ENCODE measurements at places on chromosomes 1 and 21. TPM values are rescaled to one million over a fixed set of nuclear protein-coding genes. Genes with fewer than 3 reads are reported as not detected.

Gene PTCH2
- total RNA-seq: 1.9 TPM

DNA sequence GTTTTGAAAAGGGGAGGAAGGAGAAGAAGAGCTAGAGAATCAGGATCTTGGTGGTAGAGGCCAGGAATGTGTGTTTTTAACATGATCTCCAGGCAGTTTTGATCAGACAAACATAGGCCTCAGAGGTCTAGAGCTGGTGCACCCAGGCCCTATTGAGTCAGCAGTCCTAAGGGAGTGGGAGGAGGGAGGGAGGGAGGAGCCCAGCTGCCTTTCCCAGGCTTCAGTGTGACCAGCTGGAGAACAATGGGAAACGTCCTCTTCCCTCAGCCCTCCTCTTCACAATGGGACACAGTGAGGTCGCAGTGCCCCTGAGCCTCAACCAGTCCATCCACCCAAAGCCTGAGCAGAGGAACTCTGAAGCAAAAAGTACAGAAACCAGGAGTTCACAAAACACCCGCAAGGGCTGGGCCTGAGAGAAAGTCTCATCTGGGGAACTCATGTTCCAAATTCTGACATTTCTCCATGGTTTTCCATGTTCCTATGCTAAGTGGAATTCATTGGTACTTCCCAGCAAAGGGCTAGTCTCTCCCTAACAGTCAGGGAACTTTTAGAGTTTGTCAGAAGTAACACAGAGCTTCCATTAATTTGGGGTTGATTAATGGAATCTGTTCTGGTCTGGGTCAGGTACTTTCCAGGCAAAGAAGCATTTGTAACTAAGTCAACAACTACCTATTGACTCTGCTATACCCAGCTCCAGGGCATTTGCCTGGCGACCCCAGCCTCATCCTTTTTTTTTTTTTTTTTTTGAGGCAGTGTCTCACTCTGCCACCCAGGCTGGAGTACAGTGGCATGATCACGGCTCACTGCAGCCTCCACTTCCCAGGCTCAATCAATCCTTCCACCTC is 37.5 kb downstream of the ELAPOR1 start:
- peak; percentile 53 for DNase-seq

GRCh38 chr1:12711536-12711935 is 4.4 kb upstream of the AADACL3 start:
- DNase-seq: no peak

DNA sequence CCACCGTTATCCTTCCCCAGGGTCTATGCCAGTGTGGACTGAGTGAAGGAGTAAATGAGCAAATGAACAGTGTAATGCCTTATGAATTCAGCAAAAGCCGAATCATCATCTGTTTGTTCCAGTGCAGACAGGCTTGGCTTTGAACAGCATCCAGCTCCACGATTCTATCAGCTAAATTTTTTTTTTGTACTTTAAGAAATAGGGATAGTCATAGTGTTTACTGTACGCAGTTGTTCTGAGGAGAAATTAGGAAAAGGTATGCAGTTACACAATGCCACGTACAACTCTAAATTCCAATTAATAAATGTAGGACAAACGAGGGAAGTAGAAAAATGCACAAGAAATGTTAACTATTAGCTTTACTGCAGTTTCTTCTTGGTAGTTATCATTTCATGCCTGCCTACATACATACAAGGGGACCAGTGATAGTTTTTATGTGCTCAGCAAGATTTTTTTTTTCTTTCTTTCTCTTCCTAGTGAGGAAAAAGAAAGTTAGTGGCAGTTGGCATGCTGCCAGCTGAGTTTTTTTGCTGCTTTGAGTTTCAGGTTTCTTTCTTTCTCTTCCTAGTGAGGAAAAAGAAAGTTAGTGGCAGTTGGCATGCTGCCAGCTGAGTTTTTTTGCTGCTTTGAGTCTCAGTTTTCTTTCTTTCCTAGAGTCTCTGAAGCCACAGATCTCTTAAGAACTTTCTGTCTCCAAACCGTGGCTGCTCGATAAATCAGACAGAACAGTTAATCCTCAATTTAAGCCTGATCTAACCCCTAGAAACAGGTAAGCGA is at the start of gene IFI44L:
TSS of gene IFI44L (plus strand) at position 646 of the 777 bp plus-strand sequence. CDS start 7,468 bp downstream, outside the sequence.
- peak; percentile 22 for DNase-seq

GRCh38 chr21:41361053-41361785 is 608 bp upstream of the MX2 start:
- peak; percentile 11 for DNase-seq

DNA sequence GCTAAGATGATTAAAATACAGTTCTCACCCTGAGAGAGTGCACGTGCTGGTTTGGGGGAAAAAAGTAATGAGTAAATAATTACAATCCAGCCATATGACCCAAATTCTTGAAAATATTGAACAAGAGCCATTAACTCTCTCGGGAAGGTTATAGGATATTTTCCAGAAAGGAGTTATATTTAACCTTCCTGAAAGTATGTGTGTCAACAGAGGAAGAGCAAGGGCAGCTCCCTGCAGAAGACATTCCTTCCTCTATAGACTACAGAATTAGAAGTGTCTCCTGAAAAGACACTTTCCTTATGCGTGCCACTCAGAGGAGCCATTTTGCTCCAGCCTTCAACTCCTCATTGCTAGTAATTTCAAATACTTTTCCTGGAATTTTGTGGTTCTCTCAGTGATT is 648.7 kb downstream of the USP25 start:
- DNase-seq: no peak

Gene C1orf87
- total RNA-seq: not detected

GRCh38 chr1:43067977-43068751 is 103.9 kb downstream of the EBNA1BP2 start:
- no peak for DNase-seq

DNA sequence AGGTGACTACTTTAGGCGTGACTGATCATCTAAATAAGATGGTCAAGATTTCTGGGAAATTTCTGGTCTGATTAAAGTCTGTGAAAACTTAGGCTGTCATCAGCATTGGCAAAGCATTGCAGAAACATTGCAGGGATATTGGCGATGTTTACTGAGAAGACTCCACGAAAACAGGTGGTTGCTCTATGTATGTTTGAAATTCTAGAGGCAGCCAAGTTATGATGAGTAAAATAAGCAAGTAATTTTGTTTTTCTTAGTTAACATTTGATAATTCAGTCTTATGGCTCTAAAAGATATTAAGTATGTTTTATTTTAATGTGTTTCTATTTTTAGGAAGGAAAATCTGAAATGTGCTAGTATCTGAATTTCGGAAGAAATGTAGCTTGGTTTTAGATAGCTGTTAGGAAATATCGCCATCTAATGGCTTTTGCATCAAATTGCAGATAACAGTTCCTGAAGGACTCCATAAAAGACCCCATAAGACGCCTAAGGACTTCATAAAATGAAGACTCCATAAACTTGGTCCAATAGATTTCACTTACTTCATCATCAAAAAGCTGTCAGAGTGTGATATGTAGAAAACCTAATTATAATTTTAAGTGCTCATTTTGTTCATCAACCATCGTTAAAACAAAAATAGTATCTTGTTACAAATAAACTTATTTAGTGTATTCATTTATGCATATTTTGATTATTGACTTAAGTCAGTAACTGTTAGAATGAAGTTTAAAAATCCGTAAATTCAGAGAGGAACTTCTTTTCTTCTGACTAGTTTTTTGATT is 344.6 kb downstream of the RYR2 start:
- DNase-seq: no peak

GRCh38 chr1:162548170-162548569 is 13.4 kb upstream of the UAP1 start:
- DNase-seq: peak; percentile 19

GRCh38 chr1:94025383-94026340 is 95.3 kb downstream of the ABCA4 start:
- peak; percentile 48 for DNase-seq

- no peak for DNase-seq
Observed at GRCh38 chr1:119787776-119788175, 19.1 kb upstream of the HMGCS2 start.

DNA sequence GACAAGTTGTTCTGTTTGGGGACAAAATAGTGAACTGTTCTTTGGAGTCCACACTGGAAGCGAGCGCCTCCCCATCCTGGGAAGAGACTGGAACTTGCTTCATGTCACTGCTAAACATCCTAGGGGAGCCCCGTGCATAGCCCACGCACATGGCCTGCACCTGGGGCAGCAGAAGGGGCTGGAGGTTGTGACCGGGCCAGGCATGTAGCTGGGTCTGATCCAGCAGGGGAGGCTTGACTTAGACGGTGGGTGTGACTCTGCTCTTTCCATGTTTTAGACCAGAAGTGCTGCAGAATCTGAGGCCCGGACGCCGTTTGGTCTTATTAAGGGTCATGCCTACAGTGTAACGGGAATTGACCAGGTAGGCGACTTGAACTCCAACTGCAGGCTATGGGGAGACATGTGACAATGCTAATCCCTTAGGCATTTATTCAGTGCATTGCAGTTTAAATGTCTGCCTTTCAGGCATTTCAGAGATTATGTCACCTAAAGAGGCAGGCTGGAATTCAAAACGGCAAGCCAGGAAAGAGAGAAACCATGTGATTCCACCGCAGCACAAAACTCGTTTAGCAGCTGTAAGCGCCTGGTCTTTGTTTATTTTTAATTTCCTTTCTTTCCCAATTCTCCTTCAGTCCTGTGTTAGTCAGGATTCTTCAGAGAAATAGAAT is 21.8 kb downstream of the CAPN9 start:
- no peak for DNase-seq

DNA sequence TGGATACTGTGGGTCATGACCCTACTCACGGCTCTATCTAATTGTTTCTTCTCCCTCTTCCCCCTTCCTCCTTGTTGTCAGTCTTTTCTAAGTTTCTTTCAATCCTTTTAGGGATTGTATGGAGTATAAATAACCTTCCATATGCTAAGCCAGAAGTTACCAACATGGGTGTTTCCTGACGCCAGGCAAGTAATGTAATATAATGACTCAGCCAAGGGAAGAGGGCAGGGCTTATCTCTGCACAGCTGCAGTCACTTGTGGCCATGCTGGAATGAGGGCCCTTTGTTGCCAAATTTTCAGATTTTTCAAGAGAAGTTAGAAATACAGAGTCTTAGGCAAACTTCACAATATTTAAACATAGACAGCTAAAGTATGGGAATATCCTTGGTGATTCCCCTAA is 194.6 kb downstream of the ST6GALNAC3 start:
- DNase-seq: no peak

DNA sequence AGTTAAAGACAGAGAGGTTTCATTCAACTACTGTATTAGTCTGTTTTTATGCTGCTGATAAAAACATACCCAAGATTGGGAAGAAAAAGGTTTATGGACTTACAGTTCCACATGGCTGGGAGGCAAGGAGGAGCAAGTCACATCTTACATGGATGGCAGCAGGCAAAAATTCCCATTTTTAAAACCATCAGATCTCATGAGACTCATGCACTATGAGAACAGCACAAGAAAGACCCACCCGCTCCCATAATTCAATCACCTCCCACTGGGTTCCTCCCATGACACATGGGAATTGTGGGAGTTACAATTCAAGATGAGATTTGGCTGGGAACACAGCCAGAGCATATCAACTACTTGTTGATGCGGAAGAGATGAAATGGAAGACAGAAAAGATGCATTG is 9.2 kb downstream of the GPR161 start:
- no peak for DNase-seq

Gene NECTIN4
- 20.3 TPM for total RNA-seq

DNA sequence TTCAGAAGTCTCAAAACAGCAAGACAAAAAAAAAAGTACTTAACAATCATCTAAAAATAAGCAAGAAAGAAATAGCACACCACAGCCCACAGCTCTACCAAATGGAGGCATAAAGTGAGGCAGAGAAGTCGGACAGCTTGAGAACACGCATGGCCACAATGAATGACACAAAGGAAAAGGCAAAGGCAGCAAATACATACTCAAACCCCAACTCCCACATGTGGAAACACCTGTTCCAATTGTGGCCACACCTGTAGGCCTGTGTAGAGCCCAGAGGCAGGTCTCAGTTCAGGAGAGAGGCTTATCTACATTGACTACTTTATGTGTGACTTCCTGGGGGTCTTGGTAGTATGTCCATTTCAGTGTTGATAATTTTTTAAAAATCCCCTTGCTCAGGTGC is 543.5 kb downstream of the LMO4 start:
- DNase-seq: no peak

- DNase-seq: no peak
Observed at GRCh38 chr1:62325081-62325480, 5.8 kb upstream of the KANK4 start.

DNA sequence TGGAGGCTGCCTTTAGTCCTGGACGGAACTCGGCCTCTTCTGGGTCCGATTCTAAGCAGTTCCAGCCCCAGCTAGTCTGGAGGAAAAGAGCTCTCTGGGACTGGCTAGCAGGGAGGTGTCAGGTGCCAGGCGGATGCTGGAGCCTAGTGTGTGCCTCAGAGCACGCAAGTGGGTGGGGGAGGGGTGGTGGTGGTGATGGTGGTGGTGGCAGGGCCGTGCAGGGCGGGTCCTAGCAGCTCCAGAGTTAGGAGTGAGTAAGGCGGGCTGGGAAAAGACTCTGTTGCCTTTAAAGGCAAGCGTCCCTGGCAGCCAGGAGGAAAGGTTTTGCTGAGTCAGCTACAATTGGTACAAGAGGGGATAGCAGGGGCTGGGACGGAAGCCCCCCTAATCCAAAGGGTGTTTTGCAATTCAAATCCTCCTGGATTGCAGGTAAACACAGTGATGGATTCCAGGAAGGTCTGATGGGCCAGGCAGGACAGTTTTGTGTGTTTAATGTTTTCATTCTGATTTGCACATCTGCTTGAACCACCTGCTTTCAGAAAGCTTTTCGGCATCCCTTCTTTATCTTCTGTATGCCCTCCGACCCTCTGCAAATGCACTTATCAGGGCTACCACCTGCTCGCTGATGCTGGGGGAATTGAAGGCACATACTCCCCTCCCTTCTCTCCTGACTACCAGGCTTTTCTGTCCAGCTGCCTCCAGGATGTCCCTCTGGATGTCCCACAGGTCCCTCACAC is 4.1 kb upstream of the SLC2A1 start:
- DNase-seq: peak; percentile 76

DNA sequence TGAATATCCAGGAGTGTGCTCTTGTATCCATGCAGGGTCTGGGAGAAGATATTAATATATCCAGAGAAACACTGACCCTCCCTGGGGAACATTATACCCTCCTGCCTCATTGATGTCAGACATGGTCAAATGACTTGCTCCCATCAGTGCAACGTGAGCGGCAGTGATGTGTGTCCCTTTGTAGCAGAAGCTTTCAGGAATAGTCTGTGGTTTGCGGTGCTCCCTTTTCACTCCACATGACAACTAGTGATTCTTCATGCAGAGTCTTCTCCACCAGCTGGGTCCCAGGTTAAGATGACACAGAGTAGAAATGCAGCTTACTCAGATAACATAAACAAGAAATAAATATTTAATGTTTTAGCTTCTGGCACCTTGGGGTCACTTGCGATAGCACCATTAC is 31.9 kb upstream of the LYPD8 start:
- no peak for DNase-seq

GRCh38 chr1:235397733-235398132 is 30.5 kb downstream of the TBCE start:
- no peak for DNase-seq

All from mucosa of gallbladder (tissue), 1 donor.